ENCODE measurements at places on chromosomes 7 and 10.

DNA sequence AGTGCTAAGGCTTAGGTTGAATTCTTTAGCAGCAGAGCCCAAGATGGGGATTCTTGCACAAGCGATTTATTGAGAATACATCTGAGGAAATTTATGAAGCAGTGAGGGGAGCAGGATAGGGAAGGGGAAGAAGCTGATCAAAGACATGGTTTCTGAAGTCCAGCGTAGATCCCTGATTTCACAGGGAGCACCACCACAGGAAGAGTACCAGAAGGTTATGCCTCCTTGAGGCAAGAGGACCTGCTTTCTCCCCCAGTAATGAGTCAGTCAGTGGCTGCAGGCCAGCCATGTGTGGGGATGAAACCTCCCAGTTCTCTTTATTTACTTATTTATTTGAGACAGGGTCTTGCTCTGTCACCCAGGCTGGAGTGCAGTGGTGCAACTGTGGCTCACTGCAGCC is 35.0 kb upstream of the CBLL1 start:
- no peak for DNase-seq

DNA sequence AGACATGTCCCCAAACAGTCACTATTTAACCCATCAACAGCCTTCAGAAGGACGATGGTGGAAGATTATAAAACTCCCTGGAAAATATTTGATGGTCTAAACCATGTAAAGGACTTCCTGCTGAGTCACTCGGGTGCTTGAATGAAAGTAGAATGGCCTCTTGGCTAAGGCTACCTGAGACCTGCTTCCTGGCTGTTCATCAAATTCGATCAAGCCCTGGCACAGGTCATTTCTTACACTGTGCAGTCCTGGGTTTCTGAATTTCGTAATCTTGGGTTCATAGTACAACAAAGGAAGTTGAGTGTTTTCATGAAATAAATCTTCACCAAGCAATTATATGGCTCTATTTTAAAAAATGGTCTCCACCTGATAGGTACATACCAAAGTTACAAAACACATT is 260.3 kb upstream of the RNF32 start:
- DNase-seq, result no peak

DNA sequence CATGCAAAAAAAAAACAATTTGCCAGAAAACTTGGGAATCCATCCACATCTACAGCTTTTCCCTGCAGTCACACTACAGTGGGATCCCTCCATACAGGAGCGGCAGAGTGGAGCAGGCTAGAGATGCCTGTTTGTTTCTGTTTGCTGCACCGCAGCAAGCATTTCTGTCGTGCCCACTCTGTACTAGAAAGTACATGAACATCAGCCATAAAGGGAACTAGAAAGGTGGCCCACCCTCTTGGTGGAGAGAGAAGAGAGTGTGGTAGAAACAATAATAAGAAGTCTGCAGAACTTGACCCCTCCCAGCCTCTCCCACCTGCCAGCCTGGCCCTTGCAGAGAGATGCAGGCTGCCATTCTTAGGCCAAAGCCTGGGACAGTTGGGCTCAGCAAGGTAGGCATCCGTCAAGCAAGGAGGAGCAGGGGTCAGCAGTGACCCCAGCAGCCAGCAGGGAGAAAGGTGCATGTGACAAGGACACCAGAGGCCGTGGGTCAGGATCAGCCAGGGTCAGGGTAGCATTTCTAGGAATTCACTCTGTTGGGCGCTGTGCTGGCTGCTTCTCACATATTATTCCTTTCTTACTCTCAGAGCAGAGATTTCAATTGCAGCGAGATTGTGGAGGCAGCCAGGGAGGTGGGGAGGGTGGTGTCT is 171.8 kb downstream of the EGFR start:
- no peak for DNase-seq

DNA sequence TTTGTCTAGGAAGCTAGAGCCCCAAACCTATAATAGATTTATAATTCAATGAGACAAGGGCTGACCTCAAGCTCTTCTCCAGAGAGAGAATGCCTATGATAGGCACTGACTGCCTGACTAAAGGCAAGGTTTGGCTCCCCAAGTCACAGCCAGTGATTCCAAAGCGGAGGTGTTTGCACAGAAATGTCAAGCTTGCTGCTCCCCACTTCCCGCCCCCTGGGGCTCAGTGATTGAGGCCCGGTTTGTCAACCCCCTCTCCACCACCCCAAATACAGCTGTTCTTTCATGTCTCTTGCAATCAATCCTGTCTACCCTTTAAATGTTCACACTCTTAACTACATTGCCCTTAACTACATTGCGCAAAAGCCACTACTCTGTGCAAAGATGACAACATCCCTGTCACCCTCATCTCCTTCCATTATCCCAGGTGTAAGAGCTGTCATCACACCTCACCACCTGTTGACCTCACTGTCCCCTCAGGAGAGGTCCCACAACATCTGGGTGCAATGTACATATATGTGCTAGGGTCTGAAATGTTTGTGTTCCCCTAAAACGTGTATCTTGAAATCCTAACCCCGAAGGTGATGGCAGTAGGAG is 58.0 kb downstream of the NUDCD3 start:
- DNase-seq, result no peak

DNA sequence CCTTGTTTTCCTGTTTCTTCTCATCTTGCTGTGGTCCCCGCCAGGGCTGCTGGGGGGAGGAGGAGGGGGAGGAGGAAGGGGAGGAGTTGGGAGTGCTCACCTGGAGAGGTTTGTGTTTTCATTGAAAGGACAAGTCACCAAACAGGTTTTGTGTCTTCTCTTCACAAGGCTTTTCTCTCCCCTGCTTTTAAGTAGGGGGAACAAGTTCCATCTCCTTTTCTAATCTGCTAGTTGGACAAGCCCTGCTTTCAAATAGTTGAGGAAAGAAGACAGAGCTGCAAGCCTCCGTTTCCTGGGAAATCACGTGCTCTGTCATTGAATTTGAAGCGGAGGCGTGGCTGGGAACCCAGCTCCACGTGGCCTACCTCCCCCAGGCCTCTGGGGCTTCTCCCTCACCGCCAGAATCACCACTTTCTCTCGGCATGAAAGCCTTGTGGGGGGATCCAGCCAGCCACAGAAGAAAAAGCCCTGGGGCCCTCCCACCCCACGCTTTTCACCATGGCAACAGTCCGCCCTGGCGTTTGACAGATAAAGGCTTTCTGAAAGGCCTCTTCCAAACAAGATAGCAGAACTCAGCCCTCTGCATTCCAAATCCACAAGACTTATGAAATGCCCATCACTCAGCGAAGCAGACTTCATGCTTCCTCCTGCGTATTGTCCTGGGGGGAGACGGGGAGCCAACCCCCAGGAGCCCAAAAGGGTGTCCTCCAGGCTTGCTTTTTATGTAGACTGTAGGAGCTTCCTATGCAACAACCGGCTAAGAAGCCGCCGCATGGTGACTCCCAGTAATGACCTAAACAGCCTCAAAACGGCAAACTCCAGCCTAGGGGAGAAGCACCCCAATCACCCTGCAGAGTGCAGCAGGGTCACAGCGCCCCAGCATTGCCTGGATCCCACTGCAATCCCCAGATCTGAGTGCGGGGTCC is 51.7 kb downstream of the PROSER2 start:
- no peak for DNase-seq

DNA sequence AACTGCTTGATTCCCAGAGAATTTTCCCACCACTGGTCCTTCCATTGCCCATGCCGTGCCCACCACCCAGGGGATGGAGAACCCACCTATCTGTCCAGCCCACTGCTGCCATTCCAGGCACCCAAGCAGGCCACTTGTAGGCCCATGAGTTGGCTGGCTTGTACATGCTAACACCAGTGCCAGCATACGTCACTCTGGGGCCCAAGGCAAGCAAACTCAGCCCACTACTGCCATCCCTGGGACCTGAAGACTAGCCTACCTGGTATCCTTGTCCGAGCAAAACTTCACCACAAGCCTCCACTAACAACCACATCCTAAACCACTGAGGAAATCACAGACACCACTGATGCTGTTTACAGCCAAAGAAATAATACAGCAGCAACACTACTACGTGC is 44.7 kb upstream of the CDK6 start:
- DNase-seq, result no peak

DNA sequence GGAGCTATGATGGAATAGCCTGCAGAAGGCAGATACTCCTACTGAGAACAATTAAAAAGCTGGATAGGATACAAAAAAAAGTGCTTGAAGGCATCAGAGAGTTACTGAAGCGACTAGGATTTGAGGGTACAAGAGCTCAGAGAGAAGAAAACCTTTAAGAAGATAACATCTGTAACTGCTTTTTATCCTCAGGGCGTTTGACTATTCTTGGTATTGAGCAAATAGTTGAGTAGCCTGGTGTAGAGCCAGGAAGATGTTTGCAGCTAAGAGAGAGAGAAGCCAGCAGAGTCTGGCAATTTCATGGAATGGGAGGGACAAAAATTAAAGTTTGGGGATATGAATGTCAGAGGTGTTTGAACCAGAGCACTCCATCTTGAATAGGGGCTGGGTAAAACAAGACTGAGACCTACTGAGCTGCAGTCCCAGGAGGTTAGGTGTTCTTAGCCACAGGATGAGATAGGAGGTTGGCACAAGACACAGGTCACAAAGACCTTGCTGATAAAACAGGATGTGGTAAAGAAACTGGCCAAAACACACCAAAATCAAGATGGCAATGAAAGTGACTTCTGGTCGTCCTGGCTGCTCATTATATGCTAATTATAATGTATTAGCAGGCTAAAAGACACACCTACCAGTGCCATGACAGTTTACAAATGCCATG is 428.8 kb downstream of the SH2D4B start:
- no peak for DNase-seq

GRCh38 chr10:78255796-78256638 is 222.4 kb downstream of the RPS24 start:
- DNase-seq, result no peak

GRCh38 chr7:81767926-81768325 is 1.9 kb downstream of the HGF start:
- no peak for DNase-seq

DNA sequence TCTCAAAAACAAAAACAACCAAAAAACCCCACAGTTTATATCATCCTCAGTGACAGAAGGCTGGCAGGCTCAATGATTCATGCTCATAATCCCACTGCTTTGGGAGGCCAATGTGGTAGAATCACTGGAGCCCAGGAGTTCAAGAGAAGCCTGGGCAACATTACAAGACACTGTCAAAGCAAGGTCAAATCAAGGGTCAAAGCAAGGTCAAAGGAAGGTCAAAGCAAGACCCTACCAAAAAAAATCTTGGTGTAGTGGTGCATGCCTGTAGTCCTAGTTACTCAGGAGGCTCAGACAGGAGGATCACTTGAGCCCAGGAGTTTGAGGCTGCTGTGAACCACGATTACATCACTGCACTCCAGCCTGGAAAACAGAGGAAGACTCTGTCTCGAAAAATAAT is 14.2 kb upstream of the NPC1L1 start:
- DNase-seq, result no peak

DNA sequence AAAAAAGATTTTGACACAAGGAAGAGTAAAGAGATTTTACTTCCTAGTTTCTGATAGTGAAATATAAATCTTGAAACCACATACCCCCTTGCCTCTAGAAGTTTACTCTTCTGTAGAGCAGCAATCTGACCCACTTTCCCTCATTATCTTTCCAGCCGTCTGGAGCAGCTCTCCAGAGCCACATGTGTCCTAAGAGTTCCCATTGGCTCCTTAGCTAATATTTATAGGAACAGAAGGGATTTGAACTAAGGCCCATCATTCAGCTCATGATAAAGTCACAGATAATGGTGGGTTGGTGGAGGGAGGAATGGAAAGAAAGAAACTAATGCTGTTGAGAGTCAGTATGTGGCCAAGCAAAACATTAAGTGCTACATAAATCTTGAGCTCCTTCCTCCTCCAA is 121.8 kb downstream of the INHBA start:
- no peak for DNase-seq

DNA sequence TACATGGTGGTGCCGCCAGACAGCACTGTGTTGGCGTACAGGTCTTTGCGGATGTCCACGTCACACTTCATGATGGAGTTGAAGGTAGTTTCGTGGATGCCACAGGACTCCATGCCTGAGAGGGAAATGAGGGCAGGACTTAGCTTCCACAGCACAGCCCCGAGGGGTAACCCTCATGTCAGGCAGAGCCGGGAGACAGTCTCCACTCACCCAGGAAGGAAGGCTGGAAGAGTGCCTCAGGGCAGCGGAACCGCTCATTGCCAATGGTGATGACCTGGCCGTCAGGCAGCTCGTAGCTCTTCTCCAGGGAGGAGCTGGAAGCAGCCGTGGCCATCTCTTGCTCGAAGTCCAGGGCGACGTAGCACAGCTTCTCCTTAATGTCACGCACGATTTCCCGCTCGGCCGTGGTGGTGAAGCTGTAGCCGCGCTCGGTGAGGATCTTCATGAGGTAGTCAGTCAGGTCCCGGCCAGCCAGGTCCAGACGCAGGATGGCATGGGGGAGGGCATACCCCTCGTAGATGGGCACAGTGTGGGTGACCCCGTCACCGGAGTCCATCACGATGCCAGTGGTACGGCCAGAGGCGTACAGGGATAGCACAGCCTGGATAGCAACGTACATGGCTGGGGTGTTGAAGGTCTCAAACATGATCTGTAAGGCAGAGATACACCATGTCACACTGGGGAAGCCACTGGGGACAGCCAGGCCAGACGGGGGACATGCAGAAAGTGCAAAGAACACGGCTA is 104.6 kb upstream of the TNRC18 start:
- DNase-seq, result no peak

- DNase-seq, result no peak
Measured at GRCh38 chr10:128877936-128878335, 589.1 kb upstream of the MGMT start.

- DNase-seq, result no peak
Measured at GRCh38 chr10:112782200-112782907, 167.7 kb upstream of the TCF7L2 start.

- DNase-seq, result no peak
Measured at GRCh38 chr7:157471259-157472125, 134.7 kb downstream of the DNAJB6 start.

DNA sequence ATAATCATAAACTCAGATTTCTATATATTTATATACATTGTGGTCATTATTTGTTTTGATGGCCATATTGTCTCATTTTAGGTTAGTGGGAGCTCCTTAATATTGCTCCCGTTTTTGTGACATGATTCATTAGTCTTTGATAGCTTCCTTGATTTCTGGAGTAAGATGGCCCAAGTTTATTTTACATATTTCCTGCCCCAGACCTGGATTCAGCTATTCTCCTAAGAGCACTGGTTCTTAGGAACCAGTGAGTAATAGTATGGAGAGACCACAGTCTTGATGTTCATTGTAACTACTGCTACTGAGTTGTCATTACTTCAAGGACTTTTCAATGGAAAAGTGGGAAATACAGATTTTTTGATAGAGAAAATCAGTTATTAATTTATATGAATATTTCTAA is 6.0 kb downstream of the TFPI2 start:
- DNase-seq, result no peak

Measured in NCI-H1092 (cell line).